ENCODE measurements at places on chromosomes 16 and 17.
A peak's percentile ranks its signal among the peaks of the same experiment; 100 is the strongest.

- no peak for DNase-seq
Observed at GRCh38 chr17:726271-726919, 6.0 kb upstream of the TLCD3A start.

GRCh38 chr16:65068151-65068740 is 53.6 kb downstream of the CDH11 start:
- DNase-seq = no peak

GRCh38 chr17:19456016-19456927 is 45.2 kb downstream of the RNF112 start:
- no peak for DNase-seq

DNA sequence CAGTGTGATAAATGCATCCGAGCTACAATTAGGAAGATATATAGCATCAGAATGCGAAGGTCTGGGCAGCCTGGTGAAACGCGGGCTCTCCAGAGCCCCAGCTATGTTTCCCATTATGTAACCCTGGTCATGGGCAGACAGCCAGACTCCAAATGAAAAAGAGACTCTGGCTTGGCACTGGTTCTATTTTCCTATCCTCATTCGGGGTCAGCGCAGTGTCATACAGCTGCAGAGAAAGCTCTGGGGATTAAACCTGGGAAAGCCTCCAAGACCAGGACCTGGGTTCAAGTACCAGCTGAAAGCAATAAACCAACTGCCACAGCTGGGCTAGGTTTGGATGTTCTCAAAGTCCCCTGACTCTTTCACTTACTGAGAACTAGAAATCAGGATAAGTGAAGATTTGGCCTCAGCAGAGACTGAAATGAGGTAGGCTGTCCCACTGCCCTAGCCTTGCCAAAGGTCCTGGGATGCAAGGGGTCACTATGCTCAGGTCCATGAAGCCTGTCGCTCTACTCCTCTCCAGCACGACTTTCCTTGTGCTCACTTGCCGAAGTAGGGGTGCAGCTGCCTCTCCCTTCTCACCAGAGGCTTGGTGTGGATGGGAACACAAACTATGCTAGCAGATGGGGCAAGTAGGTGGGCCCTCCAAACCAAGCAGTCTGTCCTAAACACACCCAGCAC is 123.8 kb downstream of the SMG6 start:
- no peak for DNase-seq

DNA sequence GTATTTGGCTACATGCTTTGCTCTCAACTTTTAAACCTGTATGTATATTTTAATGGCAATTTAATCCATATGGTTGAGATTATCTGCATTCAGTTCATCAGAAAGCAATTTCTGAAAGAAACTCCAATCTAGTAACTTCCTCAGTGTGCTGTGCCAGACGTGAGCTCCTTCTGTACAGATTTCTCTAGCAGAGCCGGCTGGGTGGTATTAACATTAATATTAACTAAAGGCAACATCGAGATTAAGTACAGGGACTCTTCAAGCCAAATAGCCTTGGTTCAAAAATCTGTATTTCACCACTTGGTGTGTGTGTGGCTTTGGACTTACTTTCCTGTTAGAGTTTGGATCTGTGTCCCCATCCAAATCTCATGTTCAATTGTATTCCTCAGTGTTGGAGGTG is 55.5 kb upstream of the NUDT7 start:
- DNase-seq = no peak

GRCh38 chr17:21199856-21200255 is 14.1 kb downstream of the TMEM11 start:
- no peak for DNase-seq

DNA sequence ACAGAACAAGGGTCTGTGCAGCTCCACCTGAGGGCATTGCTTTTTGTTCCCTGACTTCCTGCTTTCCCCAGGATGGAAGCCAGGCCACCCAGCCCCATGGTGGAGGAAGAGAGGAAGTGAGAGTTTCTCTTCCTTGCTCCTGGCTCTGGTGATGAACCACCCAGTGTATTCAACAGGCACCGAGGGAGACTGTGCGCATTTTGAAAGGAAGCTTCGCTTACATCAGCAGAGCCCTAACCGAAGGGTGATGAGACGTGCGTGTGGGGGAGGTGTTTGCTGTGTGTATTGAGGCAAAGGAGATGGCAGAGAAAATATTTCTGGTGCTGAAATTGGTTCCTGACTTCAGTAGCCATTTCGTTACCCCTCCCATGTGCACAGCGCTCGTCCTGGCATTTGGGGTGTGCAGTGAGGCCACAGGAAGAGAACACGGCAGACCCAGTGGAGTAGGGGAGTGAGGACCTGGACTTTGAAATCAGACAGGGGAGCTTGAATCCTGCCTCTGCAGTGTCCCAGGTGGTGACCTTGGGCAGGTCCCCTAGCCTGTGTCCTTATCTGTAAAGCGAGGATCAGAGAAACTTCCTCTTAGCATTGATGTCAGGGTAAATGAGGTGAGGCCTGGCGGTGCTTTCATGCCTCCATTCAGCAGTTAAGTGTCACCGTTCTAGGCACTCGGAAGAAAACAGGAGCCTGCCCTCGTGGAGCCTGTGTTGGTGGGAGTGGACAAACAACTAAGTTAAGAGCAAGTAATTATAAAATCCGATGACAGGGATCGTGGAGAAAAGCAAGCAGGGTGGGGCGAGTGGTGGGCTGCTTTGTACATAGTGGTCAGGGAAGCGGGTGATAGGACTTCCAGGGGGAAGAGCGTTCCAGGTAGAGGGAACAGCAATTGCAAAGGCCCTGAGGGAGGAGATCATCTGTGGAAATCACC is 7.4 kb downstream of the CMIP start:
- no peak for DNase-seq

- no peak for DNase-seq
Observed at GRCh38 chr17:27550291-27550930, 80.6 kb upstream of the LGALS9 start.

GRCh38 chr16:50809561-50809960 is 67.7 kb downstream of the CYLD start:
- DNase-seq = no peak

DNA sequence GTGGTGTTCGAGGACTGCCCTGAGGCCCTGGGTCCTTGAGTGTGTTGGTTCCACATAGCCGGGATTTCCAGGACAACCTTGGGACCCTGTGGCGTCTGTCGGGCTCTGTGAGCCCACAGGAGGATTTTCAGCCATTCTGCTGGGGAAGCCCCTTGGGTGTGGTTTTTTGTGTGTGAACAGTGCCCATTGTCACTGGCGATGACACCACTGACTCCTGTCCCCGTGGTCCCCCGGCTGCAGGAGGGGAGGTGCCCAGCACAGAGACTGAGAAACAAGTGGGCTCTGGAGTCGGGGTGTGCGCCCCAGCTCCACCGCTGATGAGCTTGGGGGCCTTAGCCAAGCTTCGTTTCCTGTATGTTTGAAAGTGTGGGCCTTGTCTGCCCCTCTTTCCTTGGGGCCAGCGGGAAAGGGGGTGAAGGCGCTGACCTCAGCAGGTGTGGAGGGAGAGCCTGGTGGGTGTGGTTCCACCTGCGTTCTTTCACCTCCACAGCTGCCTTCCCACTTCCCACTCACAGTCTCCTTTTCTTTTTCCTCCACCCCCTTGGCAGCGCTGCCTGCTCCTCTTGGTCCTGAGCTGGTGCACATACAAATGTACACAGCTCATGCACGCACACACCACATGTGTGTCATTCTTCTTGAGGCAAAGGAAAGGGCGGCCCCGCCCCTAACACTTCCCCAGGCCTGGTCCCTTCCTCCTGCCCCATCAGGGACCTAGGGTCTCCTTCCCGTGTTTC is 16.1 kb downstream of the MGRN1 start:
- DNase-seq = no peak

GRCh38 chr16:49833085-49833484 is 22.8 kb downstream of the ZNF423 start:
- DNase-seq = no peak

DNA sequence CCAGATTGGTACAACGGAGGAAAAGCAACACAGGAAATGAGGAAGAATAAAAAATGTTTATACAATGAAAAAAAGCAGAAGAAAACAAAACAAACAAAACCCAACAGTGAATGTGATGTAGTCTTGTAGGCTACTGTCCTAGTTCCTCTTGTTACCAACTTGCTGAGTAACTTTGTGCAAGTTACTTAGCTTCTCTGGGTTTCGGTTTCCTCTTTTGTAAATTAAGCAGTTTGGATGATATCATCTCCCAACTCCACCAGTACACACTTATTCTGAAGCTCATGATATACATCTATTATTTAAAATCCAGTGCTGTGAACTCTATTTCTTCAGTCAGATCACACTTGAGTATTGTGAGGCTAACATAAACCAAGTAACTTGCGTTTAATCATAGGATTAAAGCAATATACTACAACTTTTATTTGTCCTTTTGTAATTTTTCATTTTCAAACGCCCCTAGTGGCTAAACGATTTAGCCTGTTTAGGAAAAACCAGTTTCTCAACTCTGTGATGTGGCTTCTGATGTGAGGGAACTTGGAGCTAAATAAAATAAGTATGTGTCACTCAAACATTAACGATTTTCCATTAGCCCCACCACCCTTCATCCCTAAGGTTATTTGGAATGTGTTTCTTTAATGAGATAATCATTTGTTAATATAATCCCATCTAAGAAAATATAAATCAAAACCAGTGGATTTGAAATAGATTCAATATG is 1.4 kb upstream of the UNK start:
- DNase-seq = peak; percentile 78

- DNase-seq = no peak
Observed at GRCh38 chr17:80389011-80389995, 25.7 kb upstream of the ENDOV start.

DNA sequence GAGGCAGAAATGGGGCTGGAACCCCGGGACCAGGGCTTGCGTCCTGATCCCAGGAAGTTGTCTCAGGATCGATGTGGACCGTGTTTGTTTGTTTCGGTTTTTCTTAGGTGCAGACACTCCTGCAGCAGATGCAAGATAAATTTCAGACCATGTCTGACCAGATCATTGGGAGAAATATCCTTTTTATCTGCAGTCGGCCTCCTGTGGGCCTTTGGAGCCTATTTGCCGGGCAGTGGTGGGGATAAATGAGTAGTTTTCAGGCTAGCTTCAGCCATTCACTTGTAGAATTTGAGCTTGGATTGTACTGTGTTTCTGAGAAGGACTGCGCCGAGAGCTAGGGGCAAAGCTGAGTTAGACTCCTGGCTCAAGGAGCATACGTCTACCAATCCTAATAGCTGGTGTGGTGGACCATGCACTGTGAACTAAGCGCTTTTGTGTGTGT is 816 bp downstream of the HSBP1 start:
- DNase-seq = no peak

GRCh38 chr16:57239107-57239506 is 6.0 kb upstream of the ARL2BP start:
- DNase-seq = no peak

- no peak for DNase-seq
Observed at GRCh38 chr16:58118801-58119508, 10.2 kb downstream of the CFAP20 start.

- DNase-seq = no peak
Observed at GRCh38 chr17:50259477-50260324, 14.6 kb upstream of the TMEM92 start.

DNA sequence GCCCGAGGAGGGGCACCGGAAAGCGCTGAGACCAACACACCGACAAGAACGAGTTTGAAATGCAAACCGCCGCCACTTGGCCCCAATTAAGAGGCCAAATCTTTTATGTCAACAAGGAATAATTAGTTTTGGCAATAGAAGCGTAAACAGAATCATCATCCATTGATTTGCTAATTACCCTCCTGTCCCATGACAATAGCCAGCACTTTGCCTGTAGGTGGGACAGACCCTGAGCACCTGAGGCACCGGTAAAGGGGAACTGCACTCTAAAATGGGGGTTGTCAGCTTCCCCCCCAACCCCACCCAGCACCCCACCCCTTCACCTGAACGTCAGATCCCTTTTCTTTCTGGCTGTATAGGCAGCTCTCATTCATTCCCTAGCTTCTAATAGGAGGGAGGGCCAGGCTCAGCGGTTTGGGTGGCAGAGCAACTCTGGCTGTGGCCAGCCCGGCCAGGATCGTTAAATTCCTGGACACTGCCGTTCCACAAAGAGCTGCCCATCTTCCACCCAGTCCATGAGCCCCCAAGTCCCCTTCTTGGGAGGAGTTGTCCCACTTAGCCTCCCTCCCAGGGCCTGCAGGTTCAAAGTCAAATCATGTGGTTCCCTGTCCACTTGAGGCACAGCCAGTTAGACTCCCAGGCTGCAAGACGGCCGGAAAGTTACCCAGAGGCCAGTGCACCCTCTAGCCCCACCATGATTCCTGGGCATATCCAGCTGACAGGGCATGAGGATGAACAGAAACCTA is 45.8 kb downstream of the WNT3 start:
- no peak for DNase-seq

- DNase-seq = no peak
Observed at GRCh38 chr17:68509141-68510057, 2.8 kb upstream of the PRKAR1A start.

GRCh38 chr17:69913216-69913615 is 161.8 kb upstream of the KCNJ16 start:
- no peak for DNase-seq

DNA sequence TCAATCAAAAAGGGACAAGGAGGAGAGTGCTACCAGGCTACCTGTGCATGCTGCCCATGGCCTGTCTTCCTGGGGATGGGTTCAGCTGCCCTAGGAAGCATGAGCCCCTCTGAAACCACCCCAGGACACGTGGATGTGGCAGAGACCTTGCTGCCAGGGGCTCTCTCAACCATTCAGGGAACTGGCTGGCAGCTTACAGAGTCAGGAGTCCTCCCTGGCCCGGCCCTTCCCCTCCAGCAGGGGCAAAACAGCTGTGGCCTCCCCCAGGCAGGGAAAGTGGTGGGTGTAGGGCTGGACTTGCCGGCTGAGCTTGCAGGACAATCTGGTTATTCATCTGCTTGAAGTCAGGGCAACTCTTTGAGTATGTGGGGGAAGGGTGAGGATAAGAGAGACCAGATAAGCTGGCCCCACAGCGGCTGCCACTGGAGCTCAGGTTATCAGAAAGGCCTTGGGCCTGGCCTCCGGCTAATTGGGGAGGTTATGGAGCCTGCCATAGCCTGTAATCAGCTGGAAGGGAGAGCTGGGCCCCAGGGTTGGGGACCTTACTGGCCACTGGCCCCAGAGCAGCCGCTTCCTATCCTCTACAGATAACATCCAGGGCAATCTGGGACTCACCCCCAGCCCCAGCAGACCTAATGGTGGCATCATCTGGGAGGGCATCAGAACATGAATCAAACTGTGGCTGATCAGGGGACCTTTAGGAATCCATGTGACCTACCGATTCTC is 5.6 kb upstream of the TBX2 start:
- no peak for DNase-seq

GRCh38 chr16:85151603-85152413 is 39.5 kb upstream of the CIBAR2 start:
- DNase-seq = no peak

GRCh38 chr17:27241346-27241946 is 52.5 kb upstream of the WSB1 start:
- DNase-seq = peak; percentile 91

DNA sequence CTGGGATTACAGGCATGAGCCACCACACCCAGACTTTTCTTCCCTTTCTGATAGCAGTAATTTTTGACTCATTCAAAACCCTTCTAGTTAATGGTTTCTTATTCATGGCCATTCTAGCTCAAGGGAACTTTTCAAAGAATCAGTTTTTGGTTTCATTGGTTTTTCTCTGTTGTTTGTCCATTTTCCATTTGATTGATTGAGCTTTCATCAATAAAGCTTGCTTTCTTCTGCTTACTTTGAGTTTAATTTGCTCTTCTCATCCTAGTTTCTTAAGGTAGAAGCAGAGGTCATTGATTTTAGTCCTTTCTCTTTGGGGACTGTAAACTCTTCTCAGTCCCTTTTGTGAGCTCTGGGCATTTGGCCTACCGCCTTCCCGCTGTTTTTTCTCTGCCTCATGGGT is 82.0 kb upstream of the CHMP6 start:
- DNase-seq = no peak
